ENCODE measurements at places on chromosomes 12 and 14.
A peak's percentile ranks its signal among the peaks of the same experiment; 100 is the strongest.

- DNase-seq, result no peak
Observed at GRCh38 chr12:76520348-76520747, 39.2 kb downstream of the OSBPL8 start.

- no peak for DNase-seq
Observed at GRCh38 chr12:2834581-2835491, at the start of gene NRIP2. Gene NRIP2, minus strand, starts transcription at chr12:2835035. Its CDS starts 52 bp downstream, at chr12:2834983.

DNA sequence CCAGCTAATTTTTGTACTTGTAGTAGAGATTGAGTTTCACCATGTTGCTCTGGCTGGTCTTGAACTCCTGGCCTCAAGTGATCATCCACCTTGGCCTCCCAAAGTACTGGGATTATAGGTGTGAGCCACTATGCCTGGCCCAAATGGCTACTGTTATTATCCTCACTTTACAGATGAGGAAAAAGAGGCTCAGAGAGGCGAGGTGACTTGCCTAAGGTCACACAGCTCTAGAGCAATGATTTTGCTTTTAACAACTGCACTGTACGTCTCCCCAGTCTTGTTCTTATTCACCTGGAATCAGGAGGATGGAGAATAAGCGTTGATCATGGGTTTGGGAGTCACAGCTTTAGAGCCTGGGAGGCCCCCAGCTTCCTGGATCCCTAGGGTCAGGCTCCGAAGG, 69.8 kb upstream of the NCOR2 start:
- no peak for DNase-seq

- no peak for DNase-seq
Observed at GRCh38 chr14:103084021-103084919, at the start of gene LBHD2. Gene LBHD2, plus strand, starts transcription at chr14:103084210. Its CDS starts 1,803 bp downstream, at chr14:103086013.

GRCh38 chr14:95548328-95548929, 13.6 kb downstream of the GLRX5 start:
- no peak for DNase-seq

GRCh38 chr12:97757481-97758193, 295.0 kb downstream of the RMST start:
- DNase-seq, result no peak

GRCh38 chr12:93944201-93944600, 204.2 kb upstream of the PLXNC1 start:
- DNase-seq, result no peak

DNA sequence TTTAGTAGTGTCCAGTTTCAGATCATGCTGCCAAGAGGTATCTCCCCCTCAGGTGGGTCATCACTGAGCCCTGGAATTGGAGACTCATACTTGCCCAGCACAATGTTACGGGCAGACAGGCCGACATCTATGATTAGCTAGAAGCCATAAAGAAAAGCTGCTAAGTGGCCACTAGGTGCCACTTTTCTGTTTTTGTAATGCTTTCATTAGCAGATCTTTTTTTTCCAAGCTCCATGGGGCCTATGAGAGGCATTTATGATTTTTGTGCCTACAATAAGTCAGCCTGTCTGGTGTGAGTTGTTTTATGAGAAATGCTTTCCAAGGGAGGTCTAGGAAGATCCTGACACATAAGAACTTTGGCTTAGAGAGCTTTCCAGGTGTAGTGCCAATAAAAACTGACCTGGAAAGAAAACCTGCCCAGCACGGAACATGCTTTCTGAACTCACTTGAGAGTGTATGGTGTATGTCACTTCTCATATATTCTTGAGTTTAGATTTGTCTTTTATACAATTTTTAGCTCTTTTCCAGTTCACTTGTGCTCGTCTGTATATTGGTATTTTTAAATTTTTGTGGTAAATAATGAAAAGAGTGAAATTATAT, 21.8 kb upstream of the SMCO2 start:
- DNase-seq, result no peak

- DNase-seq, result no peak
Observed at GRCh38 chr14:100587763-100588411, 670 bp upstream of the BEGAIN start.

DNA sequence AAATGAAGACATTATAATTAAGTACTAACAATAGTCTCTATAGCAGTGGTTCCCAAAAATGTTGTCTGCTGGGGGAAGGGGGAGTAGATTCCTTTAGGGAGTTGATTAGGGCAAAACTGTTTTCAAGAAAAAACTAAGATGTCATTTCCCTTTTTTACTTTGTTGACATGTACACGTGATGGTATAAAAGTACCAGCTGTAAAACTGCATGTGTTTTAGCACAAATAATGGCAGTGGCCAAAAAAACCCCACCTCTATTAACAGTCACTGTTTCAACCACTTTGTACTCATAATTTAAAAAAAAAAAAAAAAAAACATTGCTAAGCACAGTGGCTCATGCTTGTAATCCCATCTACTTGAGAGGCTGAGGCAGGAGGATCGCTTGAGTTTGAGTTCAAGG, 61.7 kb downstream of the PPP1R12A start:
- DNase-seq, result no peak

GRCh38 chr14:60722357-60723115, 1.6 kb downstream of the SIX4 start:
- DNase-seq, result peak; percentile 80

All from type B pancreatic cell (in vitro differentiated cells).